Immature natural killer cell (primary cell): ENCODE measurements at places on chromosomes 5 and 9. TPM values are rescaled to one million over a fixed set of nuclear protein-coding genes. Genes with fewer than 3 reads are reported as not detected.

GRCh38 chr5:157917899-157918809 is 59.2 kb upstream of the CLINT1 start:
- H3K4me1 ChIP-seq: peaks cover 16% of the 10 kb centered on the region
- H3K27ac ChIP-seq: no peak overlapping the region
- no peaks in the 10 kb centered on the region for H3K36me3 ChIP-seq
- peaks cover 3% of the 10 kb centered on the region for H3K27me3 ChIP-seq
- no peak overlapping the region for H3K4me3 ChIP-seq
- DNase-seq: peak; percentile 43

DNA sequence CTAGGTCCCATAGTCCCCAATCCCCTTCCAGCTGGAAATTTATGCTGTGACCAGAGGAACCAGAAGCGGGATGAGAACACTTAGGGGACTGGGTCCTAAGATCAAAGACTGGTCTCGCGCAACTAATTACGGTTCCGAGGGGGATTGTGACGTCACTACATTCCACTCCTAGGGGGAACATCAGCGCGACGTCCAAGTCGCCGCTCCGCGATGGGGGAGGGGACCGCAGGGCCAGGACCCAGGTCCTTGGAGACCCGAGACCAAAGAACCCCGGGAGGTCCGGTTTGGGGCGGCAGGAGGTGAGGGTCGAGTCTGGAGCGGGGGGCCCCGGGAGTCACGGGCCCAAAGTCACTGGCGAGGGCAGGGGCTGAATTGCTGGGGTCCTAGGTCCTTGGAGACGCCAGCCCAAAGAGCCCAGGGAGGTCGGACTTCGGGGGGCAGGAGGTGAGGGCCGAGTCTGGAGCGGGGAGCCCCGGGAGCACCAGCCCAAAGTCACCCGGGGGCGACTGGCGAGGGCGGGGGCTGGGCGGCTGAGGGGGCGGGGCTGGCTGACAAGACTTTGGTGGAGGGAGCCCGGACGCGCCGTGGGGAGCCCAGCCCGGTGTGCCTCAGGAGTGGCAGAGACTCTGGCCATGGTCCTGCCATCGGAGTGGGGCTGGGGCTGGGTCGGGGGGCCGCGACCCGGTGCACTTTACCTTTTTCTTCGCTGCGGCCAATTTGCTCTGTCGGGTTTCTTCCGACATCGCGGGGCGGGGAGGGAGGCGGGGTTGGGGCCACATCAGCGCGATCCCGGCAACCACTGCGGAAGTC is at the start of gene GOLGA2:
Gene GOLGA2 (minus strand): TSS at position 810 of the 810 bp plus-strand sequence. CDS start 31 bp downstream, at position 779.
- H3K4me3 ChIP-seq: peak within 1 kb of the TSS; percentile 95
- no peak for DNase-seq
- peaks cover 12% of the 10 kb centered on the region for H3K27me3 ChIP-seq
- H3K36me3 ChIP-seq: peaks cover 3% of the 10 kb centered on the region
- H3K4me1 ChIP-seq: peaks cover 40% of the 10 kb centered on the region

Gene NTNG2
- 0.62 TPM for polyA plus RNA-seq

DNA sequence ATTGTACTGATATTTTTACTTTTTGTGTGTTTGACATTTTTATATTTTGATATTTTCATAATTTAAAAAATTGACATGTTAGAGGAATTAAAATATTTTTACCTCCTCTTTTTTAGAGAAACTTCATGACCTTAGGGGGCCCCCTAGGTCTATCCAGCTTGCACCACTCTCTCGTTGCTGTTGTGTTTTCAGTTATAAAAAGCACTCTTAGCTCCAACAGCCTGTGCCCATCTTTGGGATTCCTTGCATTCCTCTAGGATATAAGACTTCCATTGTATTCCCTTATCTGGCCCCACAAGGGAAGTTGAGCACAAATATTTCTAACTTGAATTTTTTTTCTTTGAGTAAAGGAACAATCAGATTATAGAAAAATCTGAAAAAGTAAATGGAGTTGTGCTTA is 245.3 kb downstream of the SH3GL2 start:
- no peak for DNase-seq
- H3K27me3 ChIP-seq: no peaks in the 10 kb centered on the region
- no peak overlapping the region for H3K27ac ChIP-seq

DNA sequence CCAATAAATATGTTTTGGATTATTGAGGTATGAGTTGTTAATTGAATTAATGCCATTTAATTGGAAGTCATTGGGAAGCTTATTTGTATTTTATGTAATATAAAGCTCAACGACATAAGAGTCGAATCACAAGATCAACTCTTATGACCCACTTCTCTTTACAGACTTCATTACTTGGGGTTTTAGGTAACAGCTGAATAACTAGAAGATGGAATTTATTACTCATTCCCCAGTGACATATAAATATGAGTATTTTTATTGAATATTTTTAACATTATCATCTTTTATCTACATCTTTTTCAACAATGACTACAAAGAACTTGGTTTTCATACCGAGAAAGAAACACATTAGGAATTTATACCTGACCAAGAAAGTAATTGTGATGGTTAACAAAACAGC is 21.1 kb downstream of the HMGCR start:
- H3K27ac ChIP-seq: no peak overlapping the region
- H3K4me1 ChIP-seq: no peaks in the 10 kb centered on the region
- H3K4me3 ChIP-seq: no peak overlapping the region
- no peak for DNase-seq

Gene PCDHGB1
- not detected for polyA plus RNA-seq

GRCh38 chr9:102237520-102237919 is 499.1 kb upstream of the GRIN3A start:
- peak overlapping the region; percentile 17 for H3K4me3 ChIP-seq
- no peak overlapping the region for H3K27ac ChIP-seq
- no peaks in the 10 kb centered on the region for H3K4me1 ChIP-seq
- DNase-seq: peak; percentile 1

DNA sequence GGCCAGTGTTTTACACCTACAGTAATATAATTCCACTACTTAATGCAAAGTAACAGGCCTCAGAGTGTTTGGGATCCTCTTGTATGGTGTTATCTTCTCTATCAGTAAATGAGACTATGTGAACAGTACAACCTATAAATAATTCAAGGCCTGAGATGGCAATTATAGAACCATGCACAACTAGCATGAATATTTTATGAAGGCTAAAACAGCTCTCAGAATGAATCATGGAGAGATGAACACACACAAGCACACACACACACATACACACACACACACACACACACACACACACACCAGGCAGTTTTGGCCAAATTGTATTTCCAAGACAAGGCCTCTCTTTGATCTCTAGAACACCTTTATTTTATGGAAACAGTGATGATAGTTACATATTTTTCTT is 224.9 kb downstream of the EBF1 start:
- peaks cover under 1% of the 10 kb centered on the region for H3K27me3 ChIP-seq
- peak overlapping the region; percentile 88 for H3K4me3 ChIP-seq
- H3K27ac ChIP-seq: no peak overlapping the region
- DNase-seq: no peak
- peaks cover 3% of the 10 kb centered on the region for H3K36me3 ChIP-seq

GRCh38 chr5:101425339-101425859 is 522.3 kb upstream of the ST8SIA4 start:
- no peak for DNase-seq
- H3K4me3 ChIP-seq: no peak overlapping the region

DNA sequence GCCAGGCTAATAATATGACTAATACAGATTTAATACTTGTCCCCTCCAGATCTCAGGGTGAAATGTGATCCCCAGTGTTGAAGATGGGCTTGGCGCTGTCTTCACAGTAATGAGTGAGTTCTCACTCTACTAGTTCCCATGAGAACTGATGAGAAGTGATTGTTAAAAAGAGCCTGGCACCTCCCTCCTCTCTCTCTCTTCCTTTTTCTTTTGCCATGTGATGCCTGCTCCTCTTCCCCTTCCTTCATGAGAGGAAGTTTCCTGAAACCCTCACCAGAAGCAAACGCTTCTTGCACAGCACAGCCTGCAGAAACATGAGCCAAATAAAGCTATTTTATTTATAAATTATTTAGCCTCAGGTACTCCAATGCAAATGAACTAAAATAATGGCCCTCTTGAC is 55.2 kb downstream of the GLDC start:
- H3K27me3 ChIP-seq: peaks cover 2% of the 10 kb centered on the region
- no peak overlapping the region for H3K4me3 ChIP-seq
- no peaks in the 10 kb centered on the region for H3K4me1 ChIP-seq
- no peaks in the 10 kb centered on the region for H3K36me3 ChIP-seq
- DNase-seq: no peak

DNA sequence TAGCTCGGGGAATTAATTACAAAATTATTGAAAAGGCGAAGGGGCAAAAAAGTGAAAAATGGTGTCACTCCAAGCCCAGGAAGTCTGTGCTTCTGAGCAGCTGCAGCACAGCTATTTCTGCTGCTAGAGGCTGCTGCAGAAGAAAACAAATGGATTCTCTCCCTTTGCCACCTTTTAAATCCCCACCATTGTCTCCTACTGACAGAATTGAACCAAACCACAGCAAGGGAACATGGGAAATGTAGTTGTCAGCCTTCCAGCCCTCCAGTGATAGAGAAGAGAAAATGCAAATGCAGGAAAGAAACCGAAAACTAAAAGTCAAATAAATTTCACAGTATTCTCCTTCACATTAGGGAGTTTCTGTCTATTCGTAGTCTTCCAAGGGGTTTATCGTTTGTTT is 33.4 kb upstream of the CDC42SE2 start:
- H3K27me3 ChIP-seq: no peaks in the 10 kb centered on the region
- DNase-seq: no peak
- H3K4me3 ChIP-seq: no peak overlapping the region
- no peaks in the 10 kb centered on the region for H3K36me3 ChIP-seq
- H3K27ac ChIP-seq: no peak overlapping the region

DNA sequence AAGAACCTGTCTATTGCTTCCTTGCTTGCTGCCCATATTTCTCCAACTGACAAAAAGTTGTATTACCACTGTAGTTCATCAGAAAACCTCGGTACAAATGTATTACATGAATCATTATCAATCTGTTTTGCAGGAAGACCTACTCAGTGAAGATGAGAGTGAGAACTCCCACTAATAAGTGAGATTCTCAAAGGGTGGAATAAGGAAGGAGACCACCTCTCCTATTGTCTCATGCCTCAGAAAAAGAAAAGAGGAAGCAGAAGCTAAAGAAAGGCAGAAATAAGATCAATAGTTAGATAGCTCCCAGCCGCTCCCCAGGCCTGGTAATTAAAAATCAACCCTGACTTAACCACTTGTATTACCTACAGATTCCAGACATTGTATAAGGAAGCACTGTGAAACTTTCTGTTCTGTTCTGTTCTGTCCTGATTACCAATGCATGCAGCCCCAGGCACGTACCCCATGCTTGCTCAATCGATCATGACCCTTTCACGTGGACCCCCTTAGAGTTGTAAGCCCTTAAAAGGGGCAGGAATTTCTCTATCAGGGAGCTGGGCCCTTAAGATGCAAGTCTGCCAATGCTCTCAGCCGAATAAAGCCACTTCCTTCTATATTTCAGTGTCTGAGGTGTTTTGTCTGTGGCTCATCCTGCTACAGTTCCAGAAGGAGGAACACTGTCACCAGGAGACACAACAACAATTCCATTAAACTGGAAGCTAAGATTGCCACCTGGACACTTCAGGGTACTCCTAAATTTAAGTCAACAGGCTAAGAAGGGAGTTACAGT is 152.5 kb upstream of the COX7C start:
- H3K4me1 ChIP-seq: no peaks in the 10 kb centered on the region
- no peak overlapping the region for H3K4me3 ChIP-seq
- no peak for DNase-seq

GRCh38 chr9:97398999-97399758 is 12.7 kb upstream of the TDRD7 start:
- H3K36me3 ChIP-seq: peaks cover 7% of the 10 kb centered on the region
- peaks cover 5% of the 10 kb centered on the region for H3K4me1 ChIP-seq
- H3K27me3 ChIP-seq: peaks cover 4% of the 10 kb centered on the region
- no peak overlapping the region for H3K4me3 ChIP-seq

GRCh38 chr9:83669067-83669466 is 38.7 kb downstream of the UBQLN1 start:
- H3K27me3 ChIP-seq: no peaks in the 10 kb centered on the region
- no peak for DNase-seq
- H3K36me3 ChIP-seq: peaks cover 33% of the 10 kb centered on the region
- H3K4me3 ChIP-seq: no peak overlapping the region

Gene LRRC70
- polyA plus RNA-seq: 13.5 TPM

Gene MAMDC2
- polyA plus RNA-seq: 0.81 TPM

DNA sequence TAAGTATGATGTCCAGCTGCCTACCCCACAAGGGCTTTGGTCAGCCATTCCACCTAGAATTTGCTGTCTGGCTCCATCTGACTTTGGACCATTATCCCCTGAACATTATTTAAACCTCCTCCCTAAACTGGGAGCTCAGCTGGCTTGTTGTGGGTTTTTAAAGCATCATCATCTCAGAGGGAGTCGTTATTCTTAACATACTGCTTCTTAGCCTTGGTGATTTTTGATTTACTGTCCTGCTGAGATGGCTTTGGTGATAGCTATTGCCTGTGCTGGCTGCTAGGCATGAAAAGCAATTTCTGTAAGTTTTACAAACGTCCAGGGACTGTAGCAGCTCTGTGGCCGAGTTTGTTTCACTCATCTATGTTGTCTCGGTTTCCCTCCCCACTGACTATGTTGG is 256.1 kb downstream of the NR3C1 start:
- peak overlapping the region; percentile 65 for H3K27ac ChIP-seq
- H3K27me3 ChIP-seq: peaks cover 1% of the 10 kb centered on the region
- no peak for DNase-seq
- H3K4me1 ChIP-seq: peaks cover 36% of the 10 kb centered on the region
